ENCODE measurements at places on chromosomes 5 and 9.

DNA sequence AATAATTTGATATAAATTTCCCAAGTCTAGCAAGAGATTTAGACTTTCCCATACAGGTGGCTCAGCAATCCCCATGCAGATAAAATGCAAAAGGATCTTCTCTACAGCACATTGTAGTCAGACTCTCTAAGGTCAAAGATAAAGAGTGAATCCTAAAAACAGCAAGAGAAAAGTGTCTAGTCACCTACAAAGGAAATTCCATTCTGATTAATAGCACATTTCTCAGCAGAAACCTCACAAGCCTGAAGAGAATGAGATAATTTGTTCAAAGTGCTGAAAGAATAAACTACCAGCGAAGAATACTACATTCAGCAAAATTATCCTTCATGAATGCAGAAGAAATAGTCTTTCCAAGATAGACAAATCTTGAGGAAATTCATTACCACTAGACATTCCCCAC, 493.3 kb downstream of the PRELID2 start:
- DNase-seq, result no peak

- DNase-seq, result peak; percentile 34
These were observed 78.2 kb downstream of the CYFIP2 start for GRCh38 chr5:157343842-157344790.

- DNase-seq, result no peak
These were observed 83.6 kb downstream of the SMC2 start for GRCh38 chr9:104177676-104178075.

DNA sequence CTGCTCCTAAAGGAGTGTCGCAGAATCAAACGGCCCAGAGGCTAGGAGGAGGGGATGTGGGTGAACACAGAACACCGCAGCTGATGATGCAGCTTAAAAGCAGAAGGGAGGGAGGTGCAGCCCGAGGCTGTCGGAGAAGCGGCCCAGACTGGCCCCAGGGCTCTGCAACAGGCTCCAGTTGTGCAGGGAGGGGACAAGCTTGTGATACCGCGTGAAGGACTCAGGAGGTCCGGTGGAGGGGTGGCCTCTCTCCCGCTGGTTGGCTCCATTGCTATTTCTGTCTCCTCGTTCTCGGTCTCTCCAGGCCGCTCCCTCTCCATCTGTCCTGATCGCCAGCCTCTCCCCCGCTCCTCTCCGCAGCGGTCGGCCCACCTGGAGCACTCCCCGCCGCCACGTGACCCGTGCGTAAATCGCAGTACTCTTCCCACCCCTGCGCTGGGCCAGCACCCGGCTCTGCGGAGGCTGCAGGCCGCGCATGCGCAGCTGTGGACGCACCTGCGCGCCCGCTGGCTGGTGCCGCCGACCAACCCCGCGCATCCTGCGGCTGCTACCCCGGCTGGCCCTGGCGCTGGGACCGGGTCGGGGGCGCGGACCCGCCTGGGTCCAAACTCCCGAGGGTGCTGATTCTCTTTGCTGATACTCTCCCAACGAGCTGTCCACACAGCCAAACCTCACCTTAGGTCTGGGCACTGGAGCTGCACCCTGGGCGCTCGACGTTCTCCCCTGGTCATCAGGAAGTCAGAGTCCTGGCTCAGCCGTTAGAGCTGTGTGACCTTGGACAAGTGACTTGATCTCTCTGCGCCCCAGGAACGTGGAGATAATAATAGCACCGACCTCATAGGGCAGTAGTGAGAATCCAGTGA, 3.7 kb upstream of the STXBP1 start:
- DNase-seq, result peak; percentile 79

- no peak for DNase-seq
These were observed 190.7 kb upstream of the SLC27A6 start for GRCh38 chr5:128774605-128775004.

- no peak for DNase-seq
These were observed 11.4 kb downstream of the PHF2 start for GRCh38 chr9:93587651-93588347.

- peak; percentile 66 for DNase-seq
These were observed 88.6 kb upstream of the RASGRF2 start for GRCh38 chr5:80871541-80871961.

DNA sequence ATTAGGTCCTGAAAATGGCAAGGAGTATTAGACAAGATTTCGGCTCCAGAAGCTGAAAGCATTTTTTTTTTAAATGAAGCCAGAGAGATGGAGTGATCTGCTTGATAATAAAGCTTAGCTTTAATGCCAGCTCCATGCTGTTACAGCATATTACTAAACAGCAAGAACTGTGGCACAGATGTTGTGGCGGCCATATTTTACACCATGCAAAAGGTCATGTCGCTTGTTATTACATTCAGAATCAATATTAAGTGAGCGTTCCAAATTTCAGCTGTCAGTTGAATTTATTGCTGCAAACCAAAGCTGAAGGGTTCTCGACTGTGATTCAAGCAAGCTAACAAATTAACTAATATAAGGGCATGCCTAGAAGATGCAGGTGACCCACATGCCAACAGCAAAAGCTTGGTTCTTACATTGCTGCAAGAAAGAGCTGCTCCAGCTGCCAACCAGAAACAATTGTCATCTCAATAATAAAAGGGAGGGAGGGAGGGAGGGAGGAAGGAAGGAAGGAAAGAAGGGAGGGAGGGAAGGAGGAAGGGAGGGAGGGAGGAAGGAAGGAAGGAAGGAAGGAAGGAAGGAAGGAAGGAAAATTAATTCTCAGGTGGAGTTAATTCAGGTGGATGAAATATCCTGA, 517.7 kb upstream of the WWC1 start:
- no peak for DNase-seq

DNA sequence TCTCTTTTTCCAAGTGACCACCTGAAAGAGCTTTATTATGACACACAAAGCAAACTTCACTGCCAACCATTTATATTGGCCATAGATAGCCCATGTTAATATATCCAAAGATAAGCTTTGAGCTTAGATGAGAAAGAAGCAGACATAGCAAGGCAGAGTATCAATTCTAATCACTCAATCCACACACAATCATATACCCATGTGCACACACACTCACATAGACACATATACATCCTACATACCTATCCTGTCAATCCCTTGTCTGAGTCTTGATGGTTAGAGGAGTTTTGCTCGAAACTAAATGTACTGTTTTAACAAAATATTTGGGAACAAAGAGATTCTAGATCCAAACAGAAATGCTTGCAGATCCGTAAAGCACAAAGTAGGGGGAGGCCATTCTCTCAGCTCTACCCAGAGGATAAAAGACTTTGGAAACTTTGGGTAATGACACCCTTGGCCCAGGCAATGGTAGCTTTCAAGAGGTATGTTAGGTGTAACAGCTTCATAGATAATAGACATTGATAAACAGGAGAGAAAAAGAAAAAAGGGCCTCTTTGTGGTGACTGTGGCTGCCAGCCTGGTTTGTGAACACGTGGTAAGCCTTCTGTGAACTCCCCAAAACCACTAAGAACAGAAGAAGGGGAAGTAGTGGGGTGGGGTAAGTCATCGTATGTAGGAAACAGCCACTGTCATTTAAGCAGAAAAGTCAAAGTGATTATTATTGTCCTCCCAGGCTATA, 121.6 kb downstream of the TLR4 start:
- DNase-seq, result peak; percentile 21

GRCh38 chr5:132474881-132475496, 15.6 kb downstream of the IRF1 start:
- DNase-seq, result peak; percentile 3

DNA sequence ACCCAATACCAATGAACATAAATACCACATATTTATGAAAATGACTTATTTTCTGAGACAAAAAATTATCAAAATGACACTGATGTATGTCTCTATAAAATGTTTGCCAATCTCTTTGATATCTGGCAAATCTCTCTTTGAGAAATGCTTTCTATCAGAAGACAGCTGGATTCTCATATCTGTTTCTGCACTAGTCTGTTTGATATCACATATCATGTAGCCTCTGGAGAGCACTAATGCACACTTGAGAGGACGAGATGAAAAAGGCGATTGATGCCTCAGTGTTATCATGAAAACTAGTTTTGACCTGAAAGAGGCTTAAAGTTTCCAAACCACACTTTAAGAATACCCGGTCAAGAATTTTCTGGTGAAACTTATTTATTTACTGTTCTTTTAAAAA, 29.1 kb upstream of the ANKRD55 start:
- no peak for DNase-seq

GRCh38 chr5:150486402-150487198, 21.3 kb upstream of the NDST1 start:
- DNase-seq, result peak; percentile 33

DNA sequence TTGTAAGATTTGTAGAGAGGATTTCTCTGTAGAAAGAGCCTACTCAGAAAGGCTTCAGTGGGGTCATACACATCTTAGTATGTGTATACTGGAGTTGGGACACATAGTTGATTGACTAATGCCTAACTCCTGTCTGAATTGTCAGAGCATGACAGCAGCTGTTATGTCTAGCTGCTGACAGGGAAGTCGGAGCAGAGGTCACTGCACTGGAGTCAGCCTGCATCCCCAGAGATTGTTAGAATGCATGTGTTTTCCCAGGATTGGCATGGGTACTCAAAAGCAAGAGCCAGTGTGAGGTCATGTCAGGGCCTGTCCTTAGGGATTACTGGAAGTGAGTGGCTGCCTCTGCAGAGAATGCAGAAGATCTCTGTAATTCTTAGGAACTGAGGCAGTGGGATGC, 82.7 kb downstream of the ITGA1 start:
- DNase-seq, result no peak

GRCh38 chr9:86368871-86369521, 14.8 kb upstream of the TUT7 start:
- DNase-seq, result no peak

- no peak for DNase-seq
These were observed 32.4 kb downstream of the IRF1 start for GRCh38 chr5:132458226-132458560.

- DNase-seq, result no peak
These were observed 509 bp downstream of the LVRN start for GRCh38 chr5:115962565-115963402.

GRCh38 chr5:23332650-23333251, 174.7 kb upstream of the PRDM9 start:
- no peak for DNase-seq

- no peak for DNase-seq
These were observed 270.7 kb upstream of the WWC1 start for GRCh38 chr5:168020542-168021294.

- no peak for DNase-seq
These were observed 62.2 kb upstream of the IL17B start for GRCh38 chr5:149441194-149441753.

GRCh38 chr9:31359071-31359470, 1025.4 kb upstream of the ACO1 start:
- DNase-seq, result no peak

DNA sequence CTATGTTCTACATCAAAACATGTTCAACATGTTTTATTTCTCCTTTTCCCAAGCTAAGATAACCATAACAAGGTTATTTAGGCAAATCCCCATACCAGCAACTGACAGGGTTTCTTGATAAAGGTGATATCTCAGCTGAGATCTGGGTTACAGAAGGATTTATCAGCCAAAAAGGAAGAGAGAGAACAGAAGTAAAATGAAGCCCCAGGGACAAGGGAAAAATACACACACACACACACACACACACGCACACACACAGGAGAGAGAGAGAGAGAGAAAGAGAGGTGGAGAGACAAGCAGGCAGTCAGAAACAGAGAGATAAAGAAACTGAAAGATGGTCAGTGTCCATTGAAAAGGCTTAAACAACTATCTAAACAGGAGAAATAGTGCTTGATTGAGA, 19.7 kb upstream of the MLLT3 start:
- DNase-seq, result no peak

DNA sequence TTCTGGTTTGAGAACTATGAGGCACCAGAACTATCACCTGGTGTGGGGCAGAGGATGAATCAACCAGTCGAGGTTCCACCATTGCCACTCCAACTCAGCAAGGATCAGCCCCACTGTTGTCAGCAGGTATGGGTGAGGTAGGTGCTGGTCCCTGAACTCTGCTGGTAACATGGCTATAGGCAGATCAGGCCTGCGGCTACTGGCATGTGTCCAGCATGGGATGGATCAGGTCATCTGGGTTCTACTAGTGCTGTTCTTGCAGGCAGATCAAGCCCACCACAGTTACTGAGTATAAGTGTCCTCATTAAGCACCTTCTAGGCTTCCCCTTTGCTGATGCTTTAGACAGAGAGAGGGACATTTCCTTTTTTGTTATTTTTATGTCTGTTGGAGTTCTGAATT, 71.7 kb downstream of the GABRA6 start:
- DNase-seq, result no peak

DNA sequence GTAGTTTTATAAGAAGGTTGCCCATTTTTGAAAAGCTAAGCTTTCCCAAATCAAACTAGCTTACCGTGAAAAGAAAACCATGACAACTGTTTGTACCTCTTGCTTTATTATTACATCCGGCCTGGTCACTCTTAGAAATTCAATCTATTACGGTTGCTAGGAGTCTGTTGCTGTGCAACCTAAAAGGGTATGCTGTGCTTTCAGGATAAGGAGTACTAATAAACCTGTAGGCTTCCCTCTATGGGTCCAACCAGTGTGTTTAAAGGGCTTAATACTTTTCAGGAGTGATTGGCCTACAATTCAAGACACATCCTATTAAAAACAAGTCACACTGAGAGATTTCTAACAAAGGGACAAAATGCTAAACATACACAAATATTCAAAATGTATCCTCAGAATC, 27.1 kb downstream of the RFX3 start:
- no peak for DNase-seq

Measured in activated CD4-positive, alpha-beta T cell treated with anti-CD3 and anti-CD28 coated beads, Interleukin-2, amount 50 U/mL, for 48 hours (primary cell).